ENCODE measurements at places on chromosomes 5 and 9.

DNA sequence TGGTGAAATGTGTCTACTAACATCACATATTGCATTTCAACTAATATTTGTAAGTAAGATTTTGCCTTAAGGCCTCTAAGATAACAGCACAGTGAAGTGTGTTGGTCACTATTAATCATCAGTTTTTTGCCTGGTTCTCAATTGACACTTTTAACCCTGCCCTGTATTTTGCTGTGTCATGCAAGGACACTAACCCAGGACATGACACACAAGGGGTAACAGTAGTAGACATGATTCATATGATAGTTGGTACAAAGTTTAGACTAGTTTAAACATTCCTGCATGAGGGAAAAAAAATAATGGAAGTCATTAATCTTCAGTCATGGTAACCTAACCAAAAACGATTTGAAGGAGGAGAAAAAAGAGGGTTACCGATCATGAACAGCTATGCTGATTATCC lies 207.0 kb downstream of the DEPDC1B start:
- DNase-seq: no peak

DNA sequence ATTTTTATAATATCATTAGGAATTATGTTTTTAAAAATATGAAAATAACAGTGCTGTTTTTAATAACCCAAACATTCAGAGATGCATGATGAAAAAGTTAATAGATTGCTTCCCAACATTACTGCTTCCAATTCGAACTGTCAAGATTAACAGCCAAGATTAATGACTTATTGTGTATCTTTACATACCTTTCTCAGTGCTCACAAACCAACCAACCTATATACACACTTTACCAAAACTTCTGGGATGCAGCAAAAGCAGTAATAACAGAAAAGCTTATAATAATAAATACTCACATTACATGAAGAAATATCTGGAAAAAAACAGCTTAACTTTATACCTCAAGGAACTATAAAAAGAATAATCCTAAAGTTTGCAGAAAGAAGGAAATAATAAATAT lies 82.1 kb downstream of the TMEM232 start:
- DNase-seq: no peak

DNA sequence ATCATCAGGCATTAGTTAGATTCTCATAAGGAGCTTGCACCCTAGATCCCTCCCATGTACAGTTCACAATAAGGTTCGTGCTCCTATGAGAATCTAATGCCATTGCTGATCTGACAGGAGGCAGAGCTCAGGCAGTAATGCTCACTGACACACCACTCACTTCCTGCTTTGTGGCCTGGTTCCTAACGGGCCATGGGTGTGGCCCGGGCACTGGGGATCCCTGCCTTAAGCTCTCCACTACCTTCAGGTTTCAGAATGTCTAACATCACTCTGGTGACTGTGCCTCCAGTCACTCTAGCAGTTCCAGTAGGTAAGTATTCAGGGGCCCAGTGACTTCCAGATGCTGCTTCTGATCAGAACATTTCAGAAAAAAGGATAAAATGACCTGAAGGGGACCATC lies 152.4 kb downstream of the LRRC70 start:
- peak; percentile 88 for DNase-seq

- DNase-seq: no peak
Observed at GRCh38 chr9:84294241-84294950, 46.2 kb downstream of the SLC28A3 start.

- DNase-seq: no peak
Observed at GRCh38 chr9:84789463-84789830, 119.9 kb downstream of the NTRK2 start.

GRCh38 chr5:109196087-109196822 lies 213.5 kb downstream of the PJA2 start:
- no peak for DNase-seq

DNA sequence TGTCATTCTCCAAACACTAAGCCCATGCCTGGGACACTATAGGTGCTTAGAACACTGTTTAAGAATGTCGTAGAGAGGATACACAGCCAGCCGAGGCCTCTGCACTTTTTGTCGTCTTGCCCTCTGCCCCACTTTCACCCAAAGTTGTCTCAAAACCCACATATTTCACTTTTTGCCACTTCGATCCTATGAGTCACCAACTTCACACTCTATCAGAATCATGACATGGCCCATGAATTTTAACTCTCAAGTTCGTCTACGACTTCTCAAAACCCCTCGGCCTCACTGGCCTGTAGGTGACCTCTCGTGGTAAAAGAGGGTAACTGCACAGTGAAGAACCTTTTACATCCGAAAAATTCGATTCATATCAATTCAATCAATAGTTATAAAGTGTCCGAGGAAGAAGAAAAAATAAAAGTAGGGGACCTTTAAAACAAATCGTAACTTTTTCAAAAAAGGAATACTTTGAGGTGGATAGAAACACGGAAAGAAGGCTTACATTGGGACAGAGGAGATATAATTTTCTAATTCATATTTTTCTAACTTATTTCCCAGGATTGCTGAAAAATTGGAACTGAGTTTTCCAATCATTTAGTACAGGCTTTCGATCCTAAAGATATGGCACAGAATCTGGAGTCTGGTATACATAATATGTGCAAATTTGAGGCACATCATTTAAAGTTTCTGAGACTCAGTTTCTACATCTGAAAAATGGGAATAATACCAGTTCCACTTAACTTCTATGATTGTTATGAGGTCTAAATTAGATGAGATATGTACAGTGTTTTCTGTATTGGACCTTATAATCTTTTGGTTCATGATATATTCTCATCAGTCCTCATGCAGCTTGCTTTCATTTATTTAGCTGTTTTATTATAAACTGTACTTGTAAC lies 122.6 kb downstream of the APBA1 start:
- peak; percentile 25 for DNase-seq

DNA sequence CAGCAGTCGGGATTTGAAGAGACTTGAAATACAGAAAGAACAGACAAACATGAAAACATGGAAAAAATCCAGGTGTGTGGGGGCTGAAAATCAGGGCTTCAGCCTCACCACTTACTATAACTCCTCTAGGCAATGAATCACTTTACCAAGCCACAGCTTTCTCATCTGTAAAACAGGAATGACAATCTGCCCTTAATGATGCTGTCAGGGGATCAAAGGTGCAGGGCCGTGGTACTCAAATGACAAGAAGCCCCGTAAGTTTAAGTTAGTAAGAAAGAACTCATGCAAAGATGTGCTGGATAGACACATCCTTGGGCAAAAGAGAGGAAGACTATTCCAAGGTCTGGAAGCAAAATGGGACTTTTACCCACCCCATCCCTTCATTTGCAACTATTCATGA lies 34.7 kb downstream of the FBXW2 start:
- no peak for DNase-seq

GRCh38 chr9:117772960-117773359 lies 68.8 kb downstream of the TLR4 start:
- no peak for DNase-seq

- DNase-seq: no peak
Observed at GRCh38 chr5:139363937-139364336, 19.2 kb downstream of the SLC23A1 start.

GRCh38 chr5:132102101-132102701 lies 28.6 kb downstream of the CSF2 start:
- DNase-seq: peak; percentile 25

- DNase-seq: no peak
Observed at GRCh38 chr9:76020652-76021051, 130.2 kb downstream of the PCSK5 start.

- DNase-seq: no peak
Observed at GRCh38 chr9:2340046-2340760, 281.4 kb upstream of the VLDLR start.

DNA sequence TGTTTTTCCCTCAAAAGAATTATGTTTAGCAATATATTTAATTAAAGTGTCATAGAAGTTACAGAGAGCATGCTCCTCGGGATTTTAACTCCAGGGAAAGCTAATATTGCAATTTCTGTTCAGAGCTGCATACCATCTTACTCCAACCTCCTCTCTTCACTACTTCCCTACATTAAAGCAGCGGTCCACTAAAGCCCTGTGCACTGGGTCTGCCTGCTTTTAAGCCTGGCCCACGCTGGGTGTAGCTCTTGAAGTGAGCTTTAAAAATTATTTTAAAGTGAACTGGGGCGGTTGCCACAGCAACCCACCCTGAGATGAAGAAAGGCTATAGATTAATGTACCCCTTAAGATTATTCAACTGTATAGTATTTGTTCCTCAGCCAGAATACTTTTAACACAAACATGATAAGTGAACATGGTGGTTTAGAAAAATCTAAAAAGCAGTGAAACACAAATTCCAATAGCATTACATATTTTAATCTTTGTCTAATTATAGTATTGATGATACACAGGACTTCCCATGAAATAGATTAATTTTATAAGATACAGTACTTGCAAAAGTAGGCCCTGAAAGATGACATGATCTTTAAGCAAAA lies 3.9 kb upstream of the MEF2C start:
- DNase-seq: peak; percentile 57

DNA sequence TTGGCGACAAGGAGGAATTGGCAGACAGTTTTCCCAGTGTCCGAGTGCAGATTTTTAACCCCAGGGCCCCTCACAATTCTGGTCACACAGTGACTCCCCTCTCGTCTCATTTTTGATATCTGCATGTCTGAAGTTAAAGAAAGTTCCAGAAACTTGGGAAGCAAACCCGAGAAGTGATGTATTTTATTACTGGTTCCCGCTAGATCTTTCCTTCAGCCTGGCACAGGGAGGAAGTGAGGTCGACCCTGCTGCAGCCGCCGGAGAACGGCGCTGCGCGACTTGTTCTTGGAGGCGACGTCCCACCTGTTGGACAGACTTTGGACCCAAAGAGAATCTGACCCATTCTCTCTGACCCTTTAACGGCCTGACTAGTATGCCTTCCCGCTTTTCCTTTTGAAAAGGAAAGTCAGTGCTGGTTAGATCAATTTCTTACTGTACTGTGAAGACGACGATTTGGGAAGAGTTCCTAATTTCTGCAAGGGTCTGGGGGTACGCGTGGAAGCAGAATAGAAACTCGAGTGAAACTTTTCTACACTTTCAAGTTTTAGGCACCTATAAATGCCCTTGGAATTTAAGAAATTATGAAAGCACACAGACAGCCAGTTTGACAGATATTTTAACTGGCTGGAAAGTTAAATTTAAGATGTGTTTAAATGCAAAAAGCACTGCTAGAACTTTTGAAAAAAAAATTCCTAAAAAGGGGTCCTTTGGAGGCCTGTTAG lies 744 bp downstream of the OTULIN start:
- DNase-seq: peak; percentile 47

DNA sequence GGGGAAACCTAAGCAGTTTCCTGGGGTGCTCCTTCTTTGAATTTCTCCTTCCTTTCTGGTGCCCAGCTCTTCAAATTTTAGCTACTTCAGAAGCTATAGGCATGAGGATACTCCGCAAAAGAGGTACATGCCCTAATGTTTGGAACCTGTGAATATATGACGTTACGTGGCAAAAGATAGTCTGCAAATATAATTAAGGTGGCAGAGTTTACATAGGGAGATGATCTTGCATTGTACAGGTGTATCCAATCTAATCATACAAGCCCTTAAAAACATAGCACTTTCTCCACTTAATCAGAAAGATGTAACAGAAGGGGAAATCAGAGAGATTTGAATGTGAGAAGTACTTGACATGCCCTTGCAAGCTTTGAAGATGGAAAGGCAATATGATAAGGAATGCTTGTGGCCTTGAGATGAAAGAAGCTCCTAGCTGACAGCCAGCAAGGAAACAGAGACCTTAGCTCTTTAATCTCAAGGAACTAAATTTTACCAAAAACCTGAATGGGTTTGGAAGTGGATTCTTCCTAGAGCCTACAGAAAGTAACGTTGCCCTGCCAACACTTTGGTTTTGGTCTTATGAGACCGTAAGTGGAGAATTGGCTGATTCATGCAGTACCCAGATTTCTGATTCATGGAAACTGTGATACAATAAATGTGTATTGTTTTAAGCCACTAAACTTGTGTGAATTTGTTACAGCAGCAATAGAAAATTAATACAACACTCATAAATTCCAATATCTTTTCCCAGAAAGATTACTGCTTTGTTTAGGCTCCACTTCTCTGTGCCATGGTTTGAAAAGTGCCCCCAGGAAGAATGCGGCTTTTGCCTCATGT lies 268.4 kb downstream of the FAM170A start:
- no peak for DNase-seq

- no peak for DNase-seq
Observed at GRCh38 chr5:113989913-113990305, 372.0 kb upstream of the KCNN2 start.

- peak; percentile 77 for DNase-seq
Observed at GRCh38 chr5:87022415-87022814, 245.3 kb upstream of the RASA1 start.

DNA sequence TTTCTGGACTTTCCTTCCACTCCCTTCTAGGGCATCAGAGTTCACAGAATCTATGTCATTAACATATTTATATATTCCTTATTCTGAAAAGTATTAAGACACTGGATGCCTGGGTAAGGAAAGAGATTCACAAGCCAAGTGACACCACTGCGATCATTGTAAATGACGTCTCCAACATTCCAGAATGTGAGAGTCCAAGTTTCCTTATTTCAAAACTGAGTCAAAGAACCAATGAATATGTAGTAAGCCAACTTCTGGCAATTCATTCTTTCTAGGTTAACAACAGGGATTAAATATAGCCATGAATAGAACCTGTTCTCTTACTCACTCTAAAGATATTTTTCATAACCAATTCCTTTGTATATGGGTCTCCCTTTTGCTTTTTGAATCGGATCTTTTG lies 18.1 kb downstream of the RAI14 start:
- no peak for DNase-seq

DNA sequence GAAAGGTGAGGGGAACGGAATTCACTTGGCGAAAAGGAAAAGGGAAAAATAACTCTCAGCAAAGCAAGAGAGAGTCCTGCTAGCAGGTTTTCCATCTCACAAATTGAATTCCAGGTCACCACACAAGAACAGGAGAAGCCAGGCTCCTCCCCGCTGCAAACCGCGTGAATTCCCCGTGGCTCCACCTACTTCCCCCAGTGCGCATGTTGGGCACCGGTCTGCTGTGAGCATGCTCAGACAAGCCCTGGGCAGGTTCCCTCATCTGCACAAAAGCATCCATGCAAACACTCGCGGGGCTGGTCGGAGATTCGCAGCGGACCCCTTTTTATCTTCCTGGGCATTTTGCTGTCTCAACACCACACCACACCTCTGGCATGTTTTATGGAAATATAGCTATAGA lies 58.5 kb upstream of the S1PR3 start:
- peak; percentile 65 for DNase-seq

DNA sequence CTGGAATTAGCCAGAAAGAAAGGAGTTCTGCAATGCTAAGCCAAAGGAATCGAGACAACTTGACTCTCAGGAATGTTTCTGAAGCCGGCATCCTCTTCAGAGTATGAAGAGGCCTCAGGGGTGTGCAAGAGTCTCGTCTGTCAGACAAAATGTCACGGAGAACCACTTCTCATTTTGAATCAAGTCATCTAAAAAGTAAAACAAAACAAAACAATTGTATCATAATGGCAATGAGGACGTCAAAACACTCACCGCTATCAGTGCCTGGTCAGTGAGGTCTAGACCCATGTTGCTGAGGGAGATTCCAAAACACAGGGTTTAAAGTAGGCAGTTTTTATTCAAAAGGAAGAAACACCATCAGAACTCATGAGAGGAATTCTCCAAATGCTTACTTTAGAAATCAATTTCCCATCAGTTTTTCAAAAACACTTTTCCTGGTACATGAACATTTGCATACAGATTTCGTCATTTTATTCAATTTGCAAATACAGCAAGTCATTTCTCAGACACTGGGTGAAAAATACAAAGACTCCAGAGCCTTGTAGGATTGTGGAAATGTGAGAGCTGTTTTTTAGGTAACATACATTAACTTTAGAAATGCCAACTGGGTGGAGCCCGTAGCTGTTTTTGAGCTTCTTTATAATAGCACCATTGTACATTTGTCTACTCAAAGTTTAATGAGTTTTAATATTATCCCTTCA lies 89.5 kb upstream of the MAP3K1 start:
- DNase-seq: no peak

GRCh38 chr5:88144219-88145001 lies 124.2 kb downstream of the TMEM161B start:
- no peak for DNase-seq

Data from RPMI8226 (cell line).